Activated T-helper 1 cell treated with Interleukin-2 at 50 U/mL for 16 hours (primary cell): ENCODE measurements at places on chromosomes 3 and 15.

GRCh38 chr3:10283638-10284037 lies 9.1 kb downstream of the GHRL start:
- DNase-seq, result no peak

DNA sequence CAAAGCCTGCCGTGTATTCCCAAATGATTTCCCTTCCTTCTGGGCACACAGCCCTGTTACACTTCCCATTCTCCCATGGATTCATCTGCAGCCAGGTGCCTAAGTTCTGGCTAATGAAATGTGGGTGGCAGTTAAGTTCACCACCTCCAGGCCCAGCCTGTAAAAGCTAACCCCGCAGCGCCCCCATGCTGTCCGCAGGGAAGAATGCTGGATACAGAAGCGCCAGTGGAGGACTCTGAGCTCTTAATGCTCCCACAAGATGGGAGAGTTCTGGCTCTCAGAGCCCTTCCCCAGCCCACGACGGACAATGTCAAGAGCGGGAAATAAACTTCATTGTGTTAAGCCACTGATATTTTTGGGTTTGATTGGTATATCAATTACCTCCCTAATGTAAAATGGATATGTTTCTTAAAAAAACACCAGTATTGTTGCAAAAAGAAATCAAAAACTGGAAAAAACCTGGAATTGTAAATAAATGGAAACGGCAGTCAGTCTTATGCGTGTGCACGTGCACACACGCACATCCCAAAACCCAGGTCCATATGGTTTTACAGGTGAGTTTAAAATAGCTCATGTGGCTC lies 37.7 kb upstream of the FGD5 start:
- no peak for DNase-seq

GRCh38 chr3:187251599-187251998 lies 39.9 kb downstream of the MASP1 start:
- DNase-seq, result no peak

- no peak for DNase-seq
Observed at GRCh38 chr15:53251996-53252395, 461.9 kb upstream of the ONECUT1 start.

DNA sequence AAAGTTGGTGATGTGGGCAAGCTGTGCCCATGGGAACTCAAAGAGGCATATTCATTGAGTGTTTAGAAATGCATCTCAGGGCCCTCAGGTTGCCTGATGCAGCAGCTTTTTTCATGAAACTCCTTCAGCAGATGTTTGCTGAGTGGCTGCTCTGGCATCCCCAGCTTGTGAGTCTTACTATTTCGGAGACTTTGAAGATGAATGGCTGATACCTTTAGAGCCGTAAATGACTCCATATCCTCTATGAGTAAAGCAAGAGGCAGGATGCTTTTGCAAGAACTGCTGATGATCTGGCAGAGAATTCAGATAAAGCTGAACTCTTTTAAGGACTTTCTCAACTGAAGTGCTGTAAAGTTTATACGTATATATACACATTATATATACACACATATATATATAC lies 384.3 kb downstream of the CACNA2D3 start:
- no peak for DNase-seq

GRCh38 chr3:186932281-186933181 lies 2.2 kb downstream of the ST6GAL1 start:
- no peak for DNase-seq

GRCh38 chr3:115321400-115321805 lies 174.3 kb upstream of the ZBTB20 start:
- DNase-seq, result no peak

DNA sequence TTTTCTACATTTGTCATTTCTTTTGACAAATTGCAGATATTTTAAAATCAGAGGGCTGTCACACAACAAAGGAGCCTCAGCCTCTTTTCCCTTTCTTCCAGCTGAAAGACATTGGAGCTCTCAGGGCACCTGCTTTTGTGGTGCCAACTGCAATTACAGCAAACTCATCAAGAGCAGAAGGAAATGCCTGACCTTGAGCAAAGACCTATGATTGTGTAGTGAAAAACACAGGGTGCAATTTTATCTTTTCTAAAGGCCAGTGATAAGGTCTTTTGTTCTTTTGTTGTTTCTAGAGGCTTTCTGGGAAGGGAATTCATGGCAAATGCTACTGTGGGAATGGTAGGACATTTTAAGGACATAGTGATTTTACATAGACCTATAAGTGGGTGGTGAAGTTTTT lies 214.3 kb downstream of the OXSM start:
- no peak for DNase-seq

GRCh38 chr3:159829056-159829455 lies 159.6 kb upstream of the IL12A start:
- DNase-seq, result no peak

- no peak for DNase-seq
Observed at GRCh38 chr3:90062631-90063200, 955.3 kb downstream of the EPHA3 start.

- DNase-seq, result no peak
Observed at GRCh38 chr3:123201223-123201556, 553 bp upstream of the SEC22A start.

DNA sequence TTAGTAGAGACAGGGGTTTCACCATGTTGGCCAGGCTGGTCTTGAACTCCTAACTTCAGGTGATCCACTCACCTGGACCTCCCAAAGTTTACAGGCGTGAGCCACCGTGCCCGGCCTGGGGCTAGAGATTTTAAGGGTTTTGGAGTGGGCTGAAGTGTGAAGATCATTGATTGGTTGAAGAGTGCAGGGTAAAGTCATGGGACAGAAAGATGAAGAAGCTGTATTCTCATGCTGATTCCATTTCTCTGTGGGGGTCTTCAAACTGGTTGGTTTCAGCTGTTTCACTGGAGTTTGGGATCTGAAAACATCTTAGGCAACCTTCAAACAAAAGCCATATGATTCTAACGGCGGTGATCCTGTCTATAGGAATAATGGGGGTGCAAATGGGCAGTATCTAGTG lies 52.1 kb downstream of the GATM start:
- DNase-seq, result no peak

GRCh38 chr3:119893769-119894168 lies 111.9 kb downstream of the NR1I2 start:
- no peak for DNase-seq

DNA sequence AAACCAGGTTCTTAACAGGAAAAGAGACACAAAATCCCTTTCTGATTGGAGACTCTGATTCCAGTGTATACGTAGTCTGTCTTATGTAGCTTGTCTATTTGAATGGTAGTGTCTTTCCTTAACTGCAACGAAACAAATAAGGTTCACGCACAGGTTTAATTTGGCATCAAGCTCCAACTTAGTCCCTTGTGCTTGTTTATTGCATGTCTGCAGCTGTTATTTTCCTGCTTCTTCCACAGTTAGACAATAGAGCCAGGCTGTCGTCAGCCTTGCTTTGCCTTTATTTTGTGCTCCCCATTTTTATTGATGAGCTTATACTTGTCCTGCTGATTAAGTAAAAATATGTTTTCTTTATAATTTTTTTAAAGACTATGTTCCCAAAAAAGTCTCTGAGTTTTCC lies 152.7 kb upstream of the CDIN1 start:
- no peak for DNase-seq

- DNase-seq, result no peak
Observed at GRCh38 chr15:85619992-85620689, 174.6 kb downstream of the KLHL25 start.

GRCh38 chr3:45929042-45929679 lies 14.1 kb upstream of the CXCR6 start:
- DNase-seq, result peak; percentile 35

DNA sequence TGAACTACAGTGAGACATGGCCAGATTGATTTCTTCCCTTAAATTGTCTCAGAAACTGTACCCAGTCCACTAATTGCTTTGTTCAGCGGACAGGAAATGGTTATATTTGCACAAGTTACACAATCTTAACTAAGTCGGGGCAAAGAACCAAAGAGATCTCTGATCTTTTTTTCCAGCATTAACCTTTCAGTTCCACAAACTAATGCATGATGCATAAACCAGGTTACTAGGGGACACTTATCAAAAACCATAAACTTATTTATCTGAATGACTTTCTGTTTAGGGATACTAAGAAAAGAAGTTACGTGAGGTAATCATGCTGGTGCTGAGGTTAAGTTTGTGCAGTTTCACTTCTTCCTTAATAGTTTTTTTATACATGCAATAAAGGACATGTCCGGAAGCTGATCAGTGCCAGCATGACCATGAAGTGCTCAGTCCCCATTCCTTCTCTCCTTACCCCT lies 22.4 kb downstream of the FNDC3B start:
- no peak for DNase-seq

- DNase-seq, result no peak
Observed at GRCh38 chr3:130533247-130533646, 16.3 kb downstream of the COL6A6 start.

GRCh38 chr15:46677491-46677890 lies 1039.8 kb upstream of the SEMA6D start:
- no peak for DNase-seq

- DNase-seq, result no peak
Observed at GRCh38 chr3:61618231-61618630, 56.9 kb downstream of the PTPRG start.

DNA sequence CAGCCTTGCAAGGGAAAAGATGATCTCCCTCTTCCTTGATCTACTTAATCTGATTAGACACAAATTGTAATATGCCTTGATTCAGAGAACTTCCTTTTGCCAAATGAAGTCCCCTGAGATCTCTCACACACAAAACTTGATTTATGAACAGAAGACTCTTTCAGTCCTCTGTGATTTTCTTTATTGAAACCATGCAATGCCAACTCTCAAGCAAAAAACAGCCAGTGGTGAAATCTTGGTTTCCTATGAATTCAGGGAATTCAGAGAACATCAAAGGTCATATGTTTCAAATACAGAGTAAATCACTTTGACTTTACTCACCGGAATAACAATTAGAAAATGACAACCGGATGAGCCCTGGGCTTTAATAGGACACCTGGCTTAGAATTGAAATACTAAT lies 211.7 kb downstream of the ABHD5 start:
- DNase-seq, result no peak

GRCh38 chr3:192022412-192022811 lies 561.4 kb downstream of the PYDC2 start:
- no peak for DNase-seq

- DNase-seq, result peak; percentile 15
Observed at GRCh38 chr3:16337856-16338540, 73.0 kb downstream of the OXNAD1 start.

DNA sequence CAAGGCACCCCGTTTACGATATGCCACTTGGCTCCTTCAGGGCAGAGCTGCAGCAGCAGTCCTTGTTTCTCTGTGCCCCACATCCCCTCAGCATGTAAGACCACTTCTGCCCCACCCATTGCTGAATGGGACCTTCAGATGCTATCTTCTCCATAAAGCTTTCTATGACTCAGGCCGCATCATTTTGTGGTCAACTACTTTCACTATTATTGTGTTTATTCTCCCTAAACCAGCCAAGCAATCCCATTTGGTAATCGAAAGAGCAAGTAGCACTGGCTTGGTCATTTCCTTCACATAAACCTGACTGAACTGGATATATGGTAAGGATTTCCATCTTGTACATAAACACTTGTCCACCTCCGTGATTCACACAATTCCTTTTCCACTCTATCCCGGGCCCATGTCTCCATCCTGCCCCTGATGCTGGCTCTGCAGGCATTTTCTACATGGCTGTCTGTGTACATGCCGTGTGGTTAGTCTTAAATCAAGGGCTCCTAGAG lies 25.7 kb downstream of the LIPC start:
- DNase-seq, result no peak

GRCh38 chr3:134284438-134284837 lies 33.8 kb upstream of the RYK start:
- DNase-seq, result no peak

DNA sequence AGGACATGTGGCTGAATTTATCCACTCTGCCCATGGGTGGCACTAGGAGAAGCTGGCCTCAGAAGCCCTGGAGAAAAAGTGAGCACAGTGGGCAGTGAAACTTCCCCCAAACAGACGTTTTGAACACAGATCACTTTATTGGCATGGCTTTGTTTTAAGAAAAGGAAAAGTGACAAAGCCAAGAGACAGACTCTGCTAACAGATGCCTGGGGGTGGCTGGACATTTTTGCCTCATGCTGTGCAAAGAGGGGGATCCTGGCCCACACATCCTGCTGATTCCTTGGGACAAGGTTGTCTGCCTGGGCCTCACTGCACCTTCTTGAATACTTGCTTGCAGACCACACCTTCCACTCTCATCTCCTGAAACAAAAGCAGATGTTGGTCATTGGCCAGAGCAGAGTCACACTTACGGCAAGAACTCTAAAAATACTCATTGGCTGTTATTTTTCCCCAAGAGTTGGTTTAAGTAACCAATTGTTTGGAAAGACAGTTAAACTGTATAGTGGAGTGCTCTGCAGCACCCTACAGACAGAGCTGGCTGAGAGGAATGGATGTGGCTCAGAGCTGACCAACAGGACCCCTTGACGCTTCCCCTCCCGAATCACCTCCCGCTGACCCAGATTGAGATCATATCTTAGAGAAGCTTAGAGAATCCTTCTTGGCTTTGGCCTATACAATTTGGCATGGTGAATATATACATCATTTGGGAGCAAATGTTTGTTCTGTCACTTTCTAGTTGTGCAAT lies 22.0 kb downstream of the RBP1 start:
- DNase-seq, result no peak

DNA sequence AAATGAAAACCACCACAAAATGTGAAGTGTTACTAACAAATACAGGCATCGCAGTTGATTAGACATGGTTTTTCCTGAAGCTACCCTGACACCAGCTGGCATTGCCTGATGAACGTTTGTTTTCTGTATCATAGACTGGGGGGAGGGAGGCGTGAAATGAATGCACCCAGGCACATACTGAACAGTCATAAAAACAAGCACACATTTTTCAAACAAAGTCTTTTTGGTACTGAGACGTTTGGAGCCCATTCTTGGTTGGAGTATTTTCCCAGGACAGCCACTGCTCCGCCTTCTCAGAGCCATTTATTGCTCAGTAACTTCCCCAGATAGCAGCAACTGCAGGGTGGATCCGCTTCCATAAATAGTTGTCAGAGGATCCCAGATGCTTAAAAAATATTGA lies 52.4 kb downstream of the KLF13 start:
- no peak for DNase-seq

DNA sequence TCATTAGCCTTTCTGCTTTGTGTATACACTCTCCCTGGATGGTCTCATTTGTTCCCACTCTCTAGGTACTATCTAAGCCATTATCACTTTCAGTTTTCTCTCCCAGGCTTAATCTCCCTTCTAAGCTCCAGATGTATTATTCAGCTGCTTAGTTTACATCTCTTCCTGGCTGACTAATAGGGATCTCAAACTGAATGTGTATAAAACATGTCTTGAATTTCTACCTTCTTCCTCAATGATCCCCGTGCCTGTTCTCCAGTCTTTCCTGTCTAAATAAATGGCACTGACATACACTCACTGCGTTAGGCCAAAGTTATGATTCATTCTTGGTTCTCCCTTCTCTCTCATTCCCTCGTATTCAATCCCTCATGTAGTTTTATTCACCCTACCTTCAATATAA lies 127.3 kb downstream of the NR2F2 start:
- DNase-seq, result no peak

- no peak for DNase-seq
Observed at GRCh38 chr3:171586274-171586673, 126.1 kb upstream of the TNIK start.

DNA sequence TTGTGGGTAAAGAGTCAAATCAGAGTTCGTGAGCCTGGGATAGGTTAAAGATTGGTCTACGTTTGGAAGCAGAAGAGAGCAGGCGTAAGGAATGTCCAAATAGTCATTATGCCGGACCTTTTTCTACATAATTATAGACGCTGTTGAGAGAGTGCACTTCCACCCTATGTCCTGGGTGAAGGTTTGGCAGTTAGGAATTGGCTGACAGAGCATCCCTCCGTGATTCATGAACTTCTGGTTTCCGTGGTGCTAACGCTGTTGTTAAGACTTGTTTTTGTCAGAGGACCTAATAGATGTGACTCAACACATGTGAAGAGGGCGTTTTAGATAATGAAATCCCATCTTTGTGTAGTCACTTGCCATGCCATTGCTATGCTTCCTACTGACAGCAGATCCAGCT lies 1.1 kb downstream of the EAF1 start:
- no peak for DNase-seq
